ENCODE measurements at places on chromosomes 6 and 20.

DNA sequence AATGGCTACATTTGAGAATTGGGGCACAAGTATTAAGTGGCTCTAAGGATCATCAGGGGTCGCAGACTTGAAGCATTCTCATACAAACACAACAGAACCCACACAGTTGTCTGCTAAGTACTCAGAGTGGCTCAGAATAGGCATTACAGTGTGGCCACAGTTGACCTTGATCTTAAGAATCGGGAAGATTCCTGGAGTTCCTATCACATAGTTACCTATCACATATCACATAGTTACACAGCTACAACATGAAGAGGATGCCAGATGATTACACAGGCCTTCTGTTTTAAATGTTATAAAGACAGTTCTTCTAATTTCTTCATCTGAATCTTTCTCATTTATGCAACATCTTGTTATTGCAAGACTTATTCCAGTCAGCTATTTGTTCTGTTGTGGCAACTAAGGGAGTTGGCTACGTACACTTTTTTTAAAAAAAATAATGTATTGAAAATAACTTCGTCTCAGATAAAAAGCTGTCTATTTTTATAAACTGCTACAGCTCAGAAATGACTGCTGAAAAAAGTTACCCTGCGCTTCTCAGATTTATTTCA lies 129.0 kb downstream of the REV3L start:
- peak; percentile 3 for DNase-seq

GRCh38 chr6:11397622-11398450 lies 139.7 kb upstream of the TMEM170B start:
- DNase-seq = no peak

GRCh38 chr6:54083287-54083686 lies 28.0 kb upstream of the MLIP start:
- peak; percentile 58 for DNase-seq

- no peak for DNase-seq
Measured at GRCh38 chr6:68544450-68544849, 90.6 kb upstream of the ADGRB3 start.

DNA sequence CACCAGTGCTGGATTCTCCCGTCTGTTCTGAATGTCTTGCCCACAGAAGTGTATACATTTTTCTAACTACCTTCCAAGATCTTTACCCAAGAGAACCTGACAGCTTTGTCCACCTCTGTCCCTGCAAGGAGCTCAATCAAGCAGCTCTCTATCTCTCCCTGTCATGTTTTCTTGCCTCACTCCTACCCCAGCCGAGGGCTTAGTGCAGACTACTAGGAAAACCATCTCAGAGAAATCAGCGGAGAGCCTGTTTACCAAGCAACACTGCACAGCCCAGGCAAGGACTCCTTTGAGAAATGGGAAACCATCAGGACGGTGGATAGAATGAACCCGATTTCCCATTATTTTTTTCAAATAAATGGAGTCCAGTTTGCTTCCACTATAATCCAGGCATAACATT lies 250.7 kb upstream of the JARID2 start:
- peak; percentile 23 for DNase-seq

DNA sequence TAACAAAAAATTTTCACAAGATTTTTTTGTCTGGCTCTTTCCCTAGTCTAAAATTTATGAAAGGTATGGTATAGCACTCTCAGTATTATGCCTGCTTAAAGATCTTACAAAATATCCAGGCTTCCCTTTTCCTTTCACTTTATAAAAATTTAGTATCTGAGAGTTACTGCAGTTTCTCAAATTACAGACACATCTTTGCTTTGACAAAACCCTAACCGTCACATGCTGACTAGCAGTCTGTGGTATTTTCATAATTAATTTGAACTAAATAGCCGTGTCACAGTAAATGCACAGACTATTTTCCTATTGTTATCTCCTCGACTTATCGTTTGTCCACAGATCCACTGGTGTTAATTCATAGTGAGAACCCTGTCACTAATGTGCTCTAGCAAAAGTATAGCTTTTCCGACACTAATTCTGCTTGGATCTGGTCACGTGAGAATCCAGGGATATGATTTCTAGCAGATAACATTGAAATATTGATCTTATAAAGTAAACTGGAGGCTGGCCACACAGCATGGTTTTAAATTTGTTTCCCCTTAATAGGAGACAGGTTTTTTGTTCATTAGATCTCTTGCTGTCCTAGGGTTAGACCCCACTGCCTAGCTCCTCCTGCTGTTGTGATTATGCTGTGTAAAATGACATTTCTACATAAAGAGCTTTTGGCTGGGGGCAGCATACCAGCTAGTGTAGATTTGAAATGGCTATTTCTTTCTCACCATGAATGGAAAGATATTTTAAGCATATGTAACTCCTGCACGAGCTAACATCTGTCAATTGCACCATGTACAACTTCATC lies 340.6 kb upstream of the SASH1 start:
- peak; percentile 23 for DNase-seq

GRCh38 chr20:6756693-6757595 lies 10.5 kb upstream of the BMP2 start:
- DNase-seq = no peak

GRCh38 chr20:19566226-19566945 lies 191.7 kb upstream of the RIN2 start:
- no peak for DNase-seq

GRCh38 chr6:28985462-28986164 lies 19.5 kb downstream of the ZNF311 start:
- peak; percentile 98 for DNase-seq

- DNase-seq = no peak
Measured at GRCh38 chr20:62281161-62281933, 21.4 kb upstream of the ADRM1 start.

Measured in eye (tissue), 1 donor.